ENCODE measurements at places on chromosomes 2 and 18.

DNA sequence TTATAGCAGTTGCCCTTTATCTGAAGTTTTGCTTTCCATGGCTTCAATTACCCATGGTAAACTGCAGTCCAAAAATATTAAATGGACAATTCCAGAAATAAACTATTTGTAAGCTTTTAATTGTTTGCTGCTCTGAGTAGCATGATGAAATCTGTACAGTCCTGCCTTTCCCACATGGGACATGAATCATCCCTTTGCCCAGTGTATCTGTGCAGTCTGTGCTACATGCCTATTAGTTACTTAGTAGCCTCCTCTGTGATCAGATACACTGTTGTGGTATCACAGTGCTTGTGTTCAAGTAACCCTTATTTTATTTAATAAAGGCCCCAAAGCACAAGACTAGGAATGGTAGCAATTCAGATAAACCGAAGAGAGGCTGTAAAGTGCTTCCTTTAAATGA lies 810.6 kb upstream of the PIK3C3 start:
- DNase-seq, result no peak

DNA sequence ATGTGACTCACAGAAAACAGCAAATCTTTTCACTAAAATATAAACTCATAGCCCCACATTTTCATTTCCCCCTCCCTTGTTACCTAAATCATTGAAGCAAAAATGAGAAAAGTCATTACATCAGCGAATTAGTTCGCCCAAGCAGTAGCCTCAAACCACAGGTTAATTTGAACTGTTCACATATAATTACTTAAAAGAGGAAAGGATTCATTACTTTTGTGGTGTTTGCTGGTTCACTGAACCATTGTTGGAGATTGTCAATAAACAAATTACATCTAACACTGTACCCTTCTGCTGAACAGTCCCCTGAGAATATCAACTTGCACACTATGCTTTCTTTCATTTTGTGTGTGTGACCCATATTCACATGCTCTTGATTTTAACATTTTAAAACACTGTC lies 238.7 kb downstream of the ERBB4 start:
- no peak for DNase-seq

GRCh38 chr18:519019-519879 lies 18.7 kb upstream of the COLEC12 start:
- no peak for DNase-seq

DNA sequence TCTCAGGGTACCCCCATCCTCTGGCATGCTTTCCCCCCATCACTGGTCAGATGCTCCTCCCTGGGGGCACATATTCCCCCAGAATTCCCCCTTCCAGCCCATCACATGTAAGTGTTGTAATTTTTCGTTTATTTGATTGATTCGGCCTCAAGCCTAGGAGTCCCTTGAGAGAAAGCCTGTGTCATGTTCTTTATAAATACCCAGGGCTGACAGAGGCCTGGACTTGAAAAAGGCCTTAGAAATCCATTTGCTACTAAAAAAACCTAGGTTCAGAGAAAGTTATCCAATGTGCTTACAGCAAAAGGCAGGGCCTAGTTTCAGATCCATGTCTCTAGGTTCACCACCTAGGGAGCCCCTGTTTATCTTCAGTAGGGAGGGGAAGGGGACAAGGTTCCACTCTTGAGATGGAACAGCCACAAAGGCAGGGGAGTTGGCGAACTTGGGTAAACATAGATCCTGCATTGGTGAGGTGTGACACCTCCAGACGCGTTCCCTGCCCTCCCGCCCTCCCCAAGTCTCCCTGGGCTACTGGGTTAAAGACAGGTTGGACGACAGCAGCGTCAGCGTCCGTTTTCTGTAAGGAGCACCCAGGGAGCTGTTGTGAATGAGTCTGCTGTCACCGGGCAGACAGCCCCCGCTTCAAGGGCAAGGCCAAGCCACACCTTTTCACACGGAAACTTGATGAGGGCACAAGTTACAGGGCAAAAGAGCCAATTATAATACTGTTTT lies 147.8 kb downstream of the EN1 start:
- DNase-seq, result no peak

GRCh38 chr18:27854631-27855030 lies 322.3 kb downstream of the CDH2 start:
- DNase-seq, result no peak

DNA sequence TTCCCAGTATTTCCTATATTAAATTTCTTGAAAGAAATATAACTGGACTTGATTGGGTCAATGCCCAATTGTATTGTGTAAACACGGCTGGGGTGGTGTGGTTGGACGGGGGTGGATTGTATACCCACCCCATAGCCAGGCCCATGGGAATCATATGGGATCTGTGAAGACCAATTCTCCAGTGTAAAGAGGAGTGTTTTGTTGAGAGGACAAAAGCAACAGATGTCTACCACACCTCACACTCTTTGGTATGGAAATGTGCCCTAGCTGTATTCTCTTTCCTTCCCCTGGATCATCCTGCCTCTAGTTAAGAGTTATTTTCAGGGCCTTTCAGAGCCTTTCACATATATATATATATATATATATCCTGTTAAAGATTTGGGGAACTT lies 57.5 kb upstream of the TGIF1 start:
- no peak for DNase-seq

GRCh38 chr2:39027421-39027820 lies 93.4 kb downstream of the SOS1 start:
- DNase-seq, result no peak

DNA sequence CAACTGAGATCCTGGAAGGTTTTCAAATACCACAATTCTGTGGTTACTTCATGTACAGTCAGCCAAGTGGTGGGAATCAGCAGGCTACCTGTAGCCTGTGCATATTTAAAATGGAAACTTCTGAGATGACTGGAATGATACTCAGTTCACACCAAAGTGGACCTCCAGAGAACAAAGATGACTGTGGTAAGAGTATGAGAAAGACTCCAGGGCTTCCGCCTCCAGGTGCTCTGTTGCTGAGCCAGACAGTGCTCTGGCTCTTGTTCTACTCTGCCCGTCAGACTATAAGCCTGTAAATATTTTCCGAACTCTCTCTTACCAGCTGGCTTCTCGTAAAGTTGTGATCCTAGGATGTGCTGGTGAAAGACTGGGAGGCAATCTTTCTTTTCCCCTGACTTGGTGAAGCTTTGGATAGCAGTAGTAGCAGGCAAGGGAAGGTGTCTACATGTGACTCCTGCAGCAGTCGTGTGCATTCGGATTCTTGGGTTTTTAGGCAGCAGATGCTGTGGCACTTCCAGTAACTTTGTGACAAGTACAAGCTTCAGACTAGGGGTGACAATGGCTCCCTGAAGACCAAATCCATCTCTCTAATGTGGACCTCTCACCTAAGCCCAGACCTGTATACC lies 23.1 kb downstream of the ST3GAL5 start:
- DNase-seq, result no peak

DNA sequence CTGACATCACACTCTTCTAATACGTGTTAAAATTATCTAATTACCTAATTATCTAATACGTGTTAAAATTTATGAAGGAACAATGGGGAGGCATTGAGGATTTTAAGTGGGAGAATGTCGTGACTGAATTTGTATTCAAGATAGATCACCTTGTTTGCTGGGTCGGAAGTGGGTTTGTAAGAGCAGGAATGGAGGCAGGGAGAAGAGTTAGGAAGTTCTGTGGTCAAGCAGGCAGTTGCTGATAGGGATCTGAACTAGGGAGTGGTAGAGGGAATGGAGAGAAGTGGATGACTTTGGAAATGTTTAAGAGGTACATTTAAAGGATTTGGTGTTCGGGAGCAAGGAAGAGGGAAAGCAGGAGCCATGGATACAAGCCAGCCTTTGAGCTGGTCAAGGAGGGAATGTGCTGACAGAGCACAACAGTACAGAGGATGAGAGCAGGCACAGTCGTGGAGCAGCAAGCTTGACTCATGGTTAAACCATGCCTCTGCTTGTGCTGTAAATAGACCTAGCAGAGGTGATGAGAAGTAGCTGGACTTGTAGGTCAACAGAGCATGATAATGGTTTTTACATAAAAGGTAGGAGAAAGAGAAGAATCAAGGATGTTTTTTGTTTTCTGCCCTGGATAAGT lies 16.2 kb downstream of the IL18RAP start:
- DNase-seq, result no peak

GRCh38 chr2:186543561-186544131 lies 46.2 kb upstream of the ITGAV start:
- DNase-seq, result no peak

DNA sequence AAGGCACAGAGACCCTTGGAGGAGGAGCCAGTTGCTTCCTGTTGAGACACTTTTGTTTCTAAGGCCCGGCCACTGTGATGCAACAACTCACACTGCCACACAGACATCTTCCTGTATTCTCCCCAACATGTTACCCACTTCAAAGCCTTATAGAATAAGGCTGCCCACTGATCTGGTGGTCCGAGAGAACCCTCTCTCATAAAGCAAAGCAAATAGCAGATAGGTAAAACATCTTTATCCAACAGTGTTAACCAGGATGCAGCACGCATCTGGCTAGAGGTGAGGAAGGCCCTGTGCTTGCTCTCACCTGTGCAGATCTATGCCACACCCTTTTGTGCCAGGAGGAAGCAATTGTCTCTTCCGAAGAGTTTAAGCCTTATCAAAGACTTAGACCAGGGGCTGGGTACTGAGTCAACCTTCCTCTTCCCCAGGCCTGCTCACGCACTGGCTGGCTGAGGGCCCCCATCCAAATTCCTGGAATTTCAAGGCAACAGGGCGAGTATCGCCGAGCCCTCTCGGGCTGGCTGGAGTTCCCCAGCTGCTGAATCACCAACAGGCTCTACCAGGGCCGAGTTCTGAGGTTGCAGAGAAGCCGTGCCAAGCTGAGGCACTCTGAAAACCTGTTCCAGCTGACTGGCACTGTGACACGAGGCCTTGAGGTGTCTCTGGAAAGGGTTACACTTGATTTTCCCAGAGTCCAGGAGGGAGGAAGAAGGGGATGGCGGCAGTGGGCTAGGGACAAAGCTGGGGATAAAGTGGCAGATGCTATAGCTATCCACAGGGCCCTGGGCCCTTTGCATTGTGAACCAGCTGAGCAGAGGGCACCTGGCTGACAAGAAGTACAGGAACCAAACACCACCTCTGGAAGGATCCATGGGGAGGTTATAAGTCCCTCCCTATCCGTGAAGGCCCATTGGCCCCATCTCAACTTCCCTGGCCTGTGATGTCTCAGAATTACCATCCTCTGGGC lies 29.3 kb downstream of the TGFA start:
- no peak for DNase-seq

GRCh38 chr18:26544451-26544850 lies 3.9 kb downstream of the KCTD1 start:
- DNase-seq, result no peak

DNA sequence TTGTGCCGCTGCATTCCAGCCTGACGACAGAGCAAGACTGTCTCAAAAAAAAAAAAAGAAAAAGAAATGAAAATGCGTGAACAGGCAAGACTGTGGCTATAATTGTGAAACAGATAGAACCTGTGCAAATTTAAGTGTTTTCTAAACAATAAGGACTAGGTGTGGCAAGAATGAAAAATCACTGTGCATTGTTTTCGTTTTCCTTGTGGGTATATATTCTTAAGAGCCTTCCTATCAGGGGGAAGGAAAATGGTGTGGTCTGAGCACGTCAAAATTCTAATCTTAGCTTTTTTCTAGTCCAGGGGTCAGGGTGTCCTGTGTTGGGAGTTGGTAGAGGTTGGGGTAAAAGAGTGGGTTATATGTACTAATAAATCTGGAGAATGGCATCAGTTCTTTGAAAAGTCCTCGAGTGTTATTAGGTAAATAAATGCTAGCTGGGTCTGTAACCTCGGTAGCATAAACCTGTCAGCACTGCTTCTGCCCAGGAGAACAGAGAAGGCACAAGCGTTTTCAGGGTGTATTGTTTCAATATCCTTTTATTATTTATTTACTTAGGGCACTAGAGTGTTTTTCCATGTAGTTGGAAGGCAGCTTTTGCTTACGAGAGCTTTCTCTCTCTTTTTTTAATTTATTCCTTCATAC lies 11.6 kb downstream of the ATP6V1C2 start:
- no peak for DNase-seq

GRCh38 chr2:62305421-62306176 lies 109.7 kb downstream of the B3GNT2 start:
- DNase-seq, result no peak

GRCh38 chr2:233974530-233975071 lies 57.4 kb downstream of the TRPM8 start:
- no peak for DNase-seq

GRCh38 chr18:32296851-32297250 lies 107.0 kb downstream of the MEP1B start:
- no peak for DNase-seq

DNA sequence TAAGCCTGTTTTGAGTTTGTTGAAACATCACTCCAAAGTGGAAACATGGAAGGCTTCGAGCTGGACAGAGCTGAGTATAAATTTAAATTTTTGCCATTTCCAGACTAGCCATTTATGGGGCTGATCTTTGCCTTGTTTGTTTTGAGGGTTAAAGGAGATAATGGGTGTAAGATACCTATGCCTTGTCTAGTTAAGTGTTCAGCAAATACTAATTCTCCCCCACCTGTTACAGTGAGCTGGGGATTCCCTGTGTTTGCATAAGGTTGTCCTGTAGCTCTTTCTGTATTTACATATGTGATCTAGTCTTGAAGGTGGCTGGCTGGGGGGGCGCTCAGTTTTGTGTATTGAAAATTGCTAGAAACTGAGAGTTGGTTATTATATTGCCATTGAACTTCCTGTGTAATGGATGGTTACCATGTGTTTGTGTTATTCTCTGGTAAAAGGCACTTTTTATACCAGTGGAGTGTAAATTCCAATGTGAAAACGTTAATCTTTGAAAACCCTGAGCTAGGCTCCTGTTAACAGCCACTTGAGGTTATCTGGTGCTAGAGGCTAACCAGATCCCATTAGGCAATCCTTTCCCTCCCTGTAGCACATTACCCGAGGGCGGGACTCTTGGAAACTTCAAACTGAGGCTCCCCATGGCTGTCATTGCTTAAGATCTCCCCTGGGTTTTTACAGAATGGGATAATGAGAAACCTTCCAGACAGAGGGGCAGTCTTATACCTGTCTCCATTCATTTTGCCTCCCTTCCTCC lies 26.7 kb downstream of the TANC1 start:
- DNase-seq, result no peak

- DNase-seq, result no peak
These were observed 102.4 kb downstream of the ICA1L start for GRCh38 chr2:202769201-202769600.

DNA sequence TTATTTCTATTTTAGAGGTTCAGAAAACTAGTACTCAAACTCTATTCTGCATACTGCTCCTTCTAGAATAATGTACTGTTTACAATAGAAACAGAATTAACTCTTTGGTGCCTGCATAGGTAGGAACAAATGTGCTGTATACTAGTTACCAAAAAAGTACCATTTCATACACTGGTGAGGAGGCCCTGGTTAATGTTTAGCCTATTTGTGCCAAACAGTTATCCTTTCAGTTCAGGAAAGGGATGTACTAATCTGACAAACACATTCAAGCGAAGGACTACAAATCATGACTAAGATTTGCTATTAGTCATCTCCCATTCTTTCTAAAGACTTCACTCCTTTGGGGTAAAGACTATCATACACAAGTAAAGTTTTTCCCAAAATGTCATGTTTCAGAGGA lies 47.4 kb downstream of the EXOC6B start:
- no peak for DNase-seq
